Kidney epithelial cell (primary cell): ENCODE measurements at places on chromosomes 2 and 18. TPM values are rescaled to one million over a fixed set of nuclear protein-coding genes. Genes with fewer than 3 reads are reported as not detected.

UBE2F gene
- 62.3 and 116 TPM in 2 replicates for total RNA-seq

CHPF gene
- 285 and 333 TPM in 2 replicates for total RNA-seq

OTX1 gene
- total RNA-seq: not detected in 2 replicates

PPM1G gene
- total RNA-seq: 110 and 121 TPM in 2 replicates

SPP2 gene
- total RNA-seq: not detected in 2 replicates

SRD5A2 gene
- total RNA-seq: under 0.01 and 0.17 TPM in 2 replicates

ARL5A gene
- 44.6 and 50.4 TPM in 2 replicates for total RNA-seq

DHRS9 gene
- total RNA-seq: not detected in 2 replicates

SH3BP4 gene
- 115 and 119 TPM in 2 replicates for total RNA-seq

ASTL gene
- total RNA-seq: not detected in 2 replicates

EDAR gene
- total RNA-seq: 1.0 and 2.0 TPM in 2 replicates

PDE1A gene
- total RNA-seq: 0.08 and 0.41 TPM in 2 replicates

LCLAT1 gene
- 21.1 and 26.7 TPM in 2 replicates for total RNA-seq

CUL3 gene
- total RNA-seq: 53.3 and 62.4 TPM in 2 replicates

HK2 gene
- total RNA-seq: 19.6 and 20.7 TPM in 2 replicates

GPR17 gene
- total RNA-seq: 0.14 TPM in 1 of 2 replicates, not detected in the other

ZNF892 gene
- 6.7 and 9.1 TPM in 2 replicates for total RNA-seq

TCF23 gene
- total RNA-seq: not detected in 2 replicates

ZEB2 gene
- 14.7 and 15.7 TPM in 2 replicates for total RNA-seq

CDH7 gene
- total RNA-seq: not detected in 2 replicates

FEV gene
- total RNA-seq: not detected in 2 replicates

COLEC12 gene
- total RNA-seq: 1.2 and 1.8 TPM in 2 replicates

MYL1 gene
- not detected in 2 replicates for total RNA-seq

GLI2 gene
- 4.8 and 4.9 TPM in 2 replicates for total RNA-seq

MEMO1 gene
- total RNA-seq: 35.0 and 45.9 TPM in 2 replicates

FBXO15 gene
- 2.0 and 2.3 TPM in 2 replicates for total RNA-seq

EHD3 gene
- 11.4 and 14.9 TPM in 2 replicates for total RNA-seq

POLR1A gene
- 33.7 and 36.8 TPM in 2 replicates for total RNA-seq

PCARE gene
- total RNA-seq: not detected in 2 replicates

GAL3ST2 gene
- total RNA-seq: not detected in 2 replicates

DTNA gene
- 11.6 and 19.3 TPM in 2 replicates for total RNA-seq

UGT1A6 gene
- total RNA-seq: 0.13 and 0.27 TPM in 2 replicates

DUSP19 gene
- 0.58 and 1.0 TPM in 2 replicates for total RNA-seq

BCL11A gene
- 6.7 and 9.2 TPM in 2 replicates for total RNA-seq

C2orf78 gene
- total RNA-seq: not detected in 2 replicates

TFCP2L1 gene
- 4.5 and 5.9 TPM in 2 replicates for total RNA-seq

CREG2 gene
- 0.07 and 0.17 TPM in 2 replicates for total RNA-seq

DPP10 gene
- total RNA-seq: 1.8 and 2.4 TPM in 2 replicates

KCNG2 gene
- total RNA-seq: not detected in 2 replicates

LRRTM1 gene
- 2.5 and 3.7 TPM in 2 replicates for total RNA-seq

POTEC gene
- not detected in 2 replicates for total RNA-seq

KIF1A gene
- 178 and 203 TPM in 2 replicates for total RNA-seq

ARHGEF4 gene
- total RNA-seq: 9.3 and 14.9 TPM in 2 replicates

EGR4 gene
- not detected in 2 replicates for total RNA-seq

ABCB11 gene
- total RNA-seq: not detected in 2 replicates

CDCA7 gene
- total RNA-seq: 5.6 and 9.6 TPM in 2 replicates

SERPINB10 gene
- total RNA-seq: not detected in 2 replicates
